Stimulated activated CD4-positive, alpha-beta T cell treated with anti-CD3 and anti-CD28 coated beads, TNF-alpha, amount 100 ng/mL, for 1 hour (primary cell): ENCODE measurements at places on chromosomes 12 and 14.

DNA sequence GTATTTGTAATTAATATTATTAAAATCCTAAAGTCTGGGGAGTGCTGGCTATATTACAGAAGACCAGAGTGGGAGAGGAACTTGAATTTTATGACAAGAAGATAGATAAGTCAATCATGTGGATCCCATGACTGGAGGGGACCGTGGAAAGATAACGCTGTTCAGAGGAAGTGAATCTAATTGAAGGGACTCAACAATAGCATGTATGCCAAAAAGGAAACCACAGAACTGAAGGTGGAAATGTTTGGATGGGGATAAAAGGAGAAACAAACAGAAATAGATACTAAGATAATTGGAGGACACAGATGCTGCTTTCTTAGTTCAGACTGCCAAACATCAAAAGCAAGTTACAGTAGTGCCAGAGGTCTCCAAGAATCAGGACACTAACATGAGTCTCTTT lies 21.1 kb downstream of the OR6J1 start:
- DNase-seq = no peak

DNA sequence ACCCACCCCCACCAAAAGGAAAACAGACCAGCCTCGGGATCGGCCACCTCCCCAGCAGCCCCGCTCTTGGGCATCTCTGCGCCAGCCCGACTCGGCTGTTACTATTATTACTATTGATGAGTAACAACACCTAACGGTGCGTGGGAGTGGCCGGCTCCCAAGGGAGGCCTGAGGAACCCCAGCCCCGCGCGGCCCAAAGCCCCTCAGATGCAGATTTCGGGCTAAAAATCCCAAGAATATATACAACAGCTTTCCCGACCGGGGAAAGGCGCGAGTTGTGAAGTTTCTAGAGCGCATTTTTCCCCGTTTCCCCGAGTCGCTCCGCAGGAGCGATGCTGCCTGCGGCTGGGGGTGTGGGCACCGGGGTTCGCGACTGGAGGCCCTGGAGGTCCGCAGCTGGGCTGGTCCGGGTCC lies 565 bp downstream of the NT5DC3 start:
- DNase-seq = peak; percentile 15

DNA sequence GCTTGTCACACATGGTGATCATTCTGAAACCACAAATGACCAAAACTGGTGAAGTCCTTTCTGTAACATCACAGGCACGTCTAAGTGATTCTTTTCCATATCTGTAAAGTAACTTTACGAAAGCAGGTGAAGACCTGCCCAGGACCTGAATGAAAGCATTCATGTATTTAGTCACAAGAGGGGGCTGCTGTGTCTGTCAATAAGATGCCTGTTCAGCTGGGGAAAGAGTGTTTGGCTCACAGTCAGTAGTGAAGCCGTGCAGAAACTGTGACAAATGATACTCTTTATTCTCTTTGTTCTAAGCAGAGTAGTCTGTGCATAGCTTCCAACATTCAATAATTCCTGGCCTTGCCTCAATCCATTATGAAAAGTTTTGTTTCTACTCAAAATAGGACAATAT lies 373.5 kb upstream of the OR4E1 start:
- no peak for DNase-seq

GRCh38 chr12:111753144-111753881 lies 13.4 kb upstream of the ALDH2 start:
- DNase-seq = no peak

GRCh38 chr12:96237465-96238077 lies 43.4 kb downstream of the ELK3 start:
- no peak for DNase-seq
